ENCODE measurements at places on chromosomes 5 and 9.

GRCh38 chr9:90807006-90807405 is 5.4 kb downstream of the SYK start:
- DNase-seq, result no peak

- DNase-seq, result no peak
Measured at GRCh38 chr5:37197340-37198050, 51.7 kb downstream of the CPLANE1 start.

DNA sequence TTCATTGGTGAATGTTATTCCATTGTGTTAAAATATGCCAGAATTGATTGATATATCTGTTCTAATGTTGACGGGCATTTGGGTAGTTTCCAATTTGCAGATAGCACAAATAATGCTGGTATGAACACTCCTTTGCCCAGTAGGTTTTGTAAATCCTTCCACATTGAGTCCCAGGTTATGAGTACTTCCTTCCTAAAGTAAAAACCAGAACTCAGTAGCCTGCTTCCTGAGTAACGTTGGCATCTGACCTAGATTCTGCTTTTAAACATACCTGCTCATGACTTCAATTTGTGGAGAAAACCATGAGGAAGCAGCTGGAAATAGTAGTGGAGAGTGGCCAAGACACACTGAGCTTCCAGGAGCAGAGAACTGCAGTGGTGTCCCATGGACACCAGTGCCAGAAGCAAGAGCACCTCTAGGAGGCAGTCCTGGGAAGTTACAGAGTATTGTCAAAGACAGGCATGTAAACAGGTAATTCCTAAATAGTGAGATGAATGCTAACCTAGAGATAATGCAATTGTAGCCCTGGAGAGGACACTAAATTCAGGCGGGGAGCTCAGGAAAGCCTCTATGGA is 24.3 kb upstream of the RASGRF2 start:
- DNase-seq, result no peak

GRCh38 chr9:92911511-92912475 is 34.0 kb upstream of the ZNF484 start:
- no peak for DNase-seq

DNA sequence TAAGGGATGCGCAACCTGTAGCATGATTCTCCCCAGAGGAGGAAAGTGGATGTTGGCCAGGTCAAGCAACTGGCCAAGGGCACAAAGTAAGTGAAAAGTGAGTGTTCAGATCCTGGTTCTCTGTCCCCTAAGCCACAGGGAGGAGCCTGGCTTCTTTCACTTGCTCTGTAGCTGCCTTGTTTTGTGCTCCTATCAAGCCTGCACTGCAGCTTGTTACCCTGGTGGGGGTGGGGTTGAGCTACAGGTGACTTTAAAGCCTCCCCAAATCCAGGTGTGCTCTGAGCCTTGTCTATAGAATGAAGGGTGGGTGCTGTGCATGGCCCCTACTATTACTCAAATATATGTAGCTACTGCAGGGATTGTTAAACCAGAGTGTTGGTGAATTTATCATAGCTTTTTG is 32.9 kb downstream of the RALGPS1 start:
- peak; percentile 52 for DNase-seq

- no peak for DNase-seq
Measured at GRCh38 chr5:111589316-111589715, 77.0 kb upstream of the STARD4 start.

- no peak for DNase-seq
Measured at GRCh38 chr5:44774279-44774880, 34.4 kb upstream of the MRPS30 start.

GRCh38 chr9:12094046-12094445 is 599.1 kb upstream of the TYRP1 start:
- no peak for DNase-seq

DNA sequence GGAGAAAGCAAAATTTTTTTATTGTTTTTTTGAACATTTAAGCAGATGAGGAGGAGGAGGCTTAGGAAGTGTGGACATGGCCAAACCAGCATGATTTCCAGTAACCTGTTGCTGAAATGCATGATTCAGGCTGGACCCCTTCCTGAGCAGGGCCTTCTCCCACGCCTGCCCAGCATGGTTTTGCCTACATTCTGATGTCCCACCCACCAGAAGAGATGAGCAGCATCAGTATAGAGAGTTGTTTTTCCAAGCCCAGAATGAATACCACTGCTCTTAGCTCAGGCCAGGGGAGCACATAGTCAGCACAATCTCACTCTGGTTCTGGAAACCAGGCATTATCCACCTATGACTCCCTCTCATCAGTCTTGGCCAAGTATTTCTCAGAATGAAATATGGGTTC is 90.1 kb downstream of the PAPPA start:
- DNase-seq, result no peak

DNA sequence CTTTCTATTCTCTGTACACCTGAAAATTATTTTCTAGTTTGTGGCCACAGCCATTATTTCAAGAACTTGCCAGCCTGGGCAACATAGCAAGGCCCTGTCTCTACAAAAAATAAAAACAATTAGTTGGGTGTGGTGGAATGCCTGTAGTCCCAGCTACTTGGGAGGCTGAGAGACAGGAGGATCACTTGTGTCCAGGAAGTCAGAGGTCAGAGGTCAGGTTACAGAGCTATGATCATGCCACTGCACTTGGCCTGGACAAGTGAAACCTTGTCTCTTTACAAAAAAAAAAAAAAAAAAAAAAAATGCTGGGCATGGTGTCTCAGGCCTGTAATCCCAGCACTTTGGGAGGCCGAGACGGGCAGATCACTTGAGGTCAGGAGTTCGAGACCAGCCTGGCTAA is 58.3 kb downstream of the HMGCR start:
- no peak for DNase-seq

- no peak for DNase-seq
Measured at GRCh38 chr9:77712533-77713130, 64.5 kb upstream of the GNA14 start.

DNA sequence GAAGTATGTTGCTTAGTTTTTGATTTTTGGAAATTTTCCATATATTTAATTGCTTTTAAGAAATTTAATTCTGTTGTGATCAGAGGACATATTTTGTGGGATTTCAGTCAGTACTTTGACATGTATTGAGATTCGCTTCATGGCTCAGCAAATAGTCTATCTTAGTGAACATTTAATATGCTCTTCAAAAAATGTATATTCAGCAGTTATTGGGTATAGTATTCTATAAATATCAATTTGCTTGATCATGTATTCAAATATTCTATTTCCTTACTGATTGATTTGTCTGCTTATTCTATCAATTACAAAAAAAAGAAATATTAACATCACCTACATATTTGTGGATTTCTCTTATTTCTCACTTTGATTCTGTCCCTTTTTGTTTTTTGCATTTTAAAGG is 79.5 kb upstream of the HAND1 start:
- DNase-seq, result no peak

- DNase-seq, result peak; percentile 75
Measured at GRCh38 chr9:134469041-134469875, 143.0 kb downstream of the RXRA start.

- peak; percentile 84 for DNase-seq
Measured at GRCh38 chr9:27572566-27572917, 739 bp downstream of the C9orf72 start.

DNA sequence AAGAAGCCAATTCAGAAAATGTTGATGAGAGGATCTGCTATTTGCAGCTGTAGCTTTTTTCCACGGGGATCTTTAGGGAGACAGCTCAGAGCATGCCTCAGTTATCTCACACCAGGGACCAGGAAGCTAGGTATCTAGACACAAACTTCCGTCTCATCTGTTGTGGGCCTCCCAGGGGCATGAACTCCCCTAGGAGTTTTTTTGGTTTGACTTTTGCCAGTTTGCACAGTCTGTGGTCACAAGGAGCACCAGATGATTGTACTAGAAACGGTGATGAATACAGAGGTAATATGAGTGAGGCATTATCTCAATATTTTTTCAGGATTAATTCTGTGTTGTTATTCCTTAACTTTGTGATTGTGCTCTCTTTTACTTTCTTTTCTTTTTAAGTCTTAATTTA is 533.2 kb upstream of the SEMA6A start:
- no peak for DNase-seq

- DNase-seq, result no peak
Measured at GRCh38 chr9:138010861-138011260, 133.3 kb downstream of the CACNA1B start.

DNA sequence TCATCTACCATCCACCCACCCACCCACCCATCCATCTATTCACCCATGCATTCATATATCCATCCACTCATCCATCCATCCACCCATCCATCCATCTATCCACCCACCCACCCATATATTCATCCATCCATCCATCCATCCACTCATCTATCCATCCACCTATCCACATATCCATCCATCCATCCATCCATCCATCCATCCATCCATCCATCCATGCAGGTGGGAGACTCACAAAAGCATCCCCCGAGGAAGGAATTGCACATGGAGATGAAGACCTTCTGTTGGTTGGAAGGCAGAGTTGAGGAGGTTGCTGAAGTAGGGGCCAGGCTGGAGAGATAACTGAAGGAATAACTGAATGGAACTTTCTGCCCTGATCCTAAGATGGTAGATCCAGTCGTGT is 126.9 kb downstream of the RGS3 start:
- no peak for DNase-seq

- DNase-seq, result no peak
Measured at GRCh38 chr9:127927201-127927987, 3.2 kb downstream of the PIP5KL1 start.

- no peak for DNase-seq
Measured at GRCh38 chr9:4235871-4236804, 63.7 kb downstream of the GLIS3 start.

GRCh38 chr9:27505744-27506161 is 18.3 kb upstream of the IFNK start:
- no peak for DNase-seq

GRCh38 chr5:14022971-14023370 is 78.5 kb upstream of the DNAH5 start:
- no peak for DNase-seq

DNA sequence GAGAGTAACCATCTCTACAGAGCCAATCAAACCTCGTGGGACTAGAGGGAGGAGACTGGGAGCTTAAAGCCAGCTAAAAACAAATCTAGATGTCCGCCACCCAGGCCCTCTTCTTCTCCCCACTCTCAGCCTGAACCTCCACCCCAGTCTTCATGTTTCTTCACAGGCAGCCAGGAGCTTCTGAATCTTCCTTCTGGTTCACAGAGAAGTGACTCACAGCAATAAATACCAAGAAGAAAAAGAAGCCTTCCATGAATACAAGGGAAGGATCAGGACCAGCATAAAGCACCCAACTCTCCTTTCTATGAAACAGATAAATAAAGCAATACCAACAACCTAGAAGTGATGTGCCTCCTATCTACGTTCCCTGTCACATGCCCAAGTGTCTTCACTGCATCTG is 103.3 kb upstream of the SLIT3 start:
- DNase-seq, result no peak

- peak; percentile 83 for DNase-seq
Measured at GRCh38 chr9:34989946-34990635, 546 bp downstream of the DNAJB5 start.

DNA sequence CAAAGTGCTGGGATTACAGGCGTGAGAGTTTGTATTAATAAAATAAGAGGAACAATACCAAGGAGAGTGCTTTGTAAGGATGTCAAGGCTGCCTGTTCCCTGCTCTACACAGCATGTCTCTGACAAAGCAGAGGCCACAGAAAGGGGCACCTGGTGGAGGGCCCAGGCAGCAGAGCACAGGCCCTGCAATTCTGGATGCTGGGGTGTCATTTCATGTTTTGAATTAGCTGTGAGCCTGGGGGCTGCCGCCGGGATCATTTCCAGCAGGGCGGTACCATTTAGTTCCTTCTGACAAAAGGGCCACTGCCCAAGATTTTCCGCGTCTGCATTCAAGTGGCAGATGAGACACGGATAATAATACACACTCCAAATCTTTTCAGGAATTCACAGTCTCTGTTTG is 396.9 kb downstream of the GADD45G start:
- DNase-seq, result no peak

GRCh38 chr5:77847129-77847460 is 71.0 kb upstream of the TBCA start:
- DNase-seq, result no peak

DNA sequence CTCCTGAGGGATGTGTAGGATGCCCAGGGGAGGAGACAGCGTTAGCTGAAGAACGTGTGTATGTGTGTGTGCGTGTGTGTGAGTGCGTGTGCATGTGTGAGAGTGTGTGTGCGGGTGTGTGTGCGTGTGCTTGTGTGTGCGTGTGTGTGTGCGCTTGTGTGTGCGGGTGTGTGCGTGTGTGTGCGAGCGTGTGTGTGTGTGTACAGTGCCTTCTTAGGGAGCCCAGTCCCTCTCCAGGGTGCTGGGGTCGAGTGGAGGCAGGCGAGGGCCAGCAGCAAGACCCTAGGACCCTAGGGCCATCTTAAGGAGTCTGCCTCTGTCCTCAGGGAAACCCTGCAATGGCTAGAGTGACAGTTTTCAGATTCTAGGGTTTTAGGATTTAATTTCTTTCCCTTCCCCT is 26.0 kb upstream of the STXBP1 start:
- no peak for DNase-seq

- no peak for DNase-seq
Measured at GRCh38 chr9:91029650-91030361, 228.2 kb downstream of the SYK start.

GRCh38 chr9:98175762-98176161 is 16.7 kb downstream of the CORO2A start:
- DNase-seq, result no peak

- no peak for DNase-seq
Measured at GRCh38 chr9:78486661-78487060, 189.7 kb downstream of the PSAT1 start.

DNA sequence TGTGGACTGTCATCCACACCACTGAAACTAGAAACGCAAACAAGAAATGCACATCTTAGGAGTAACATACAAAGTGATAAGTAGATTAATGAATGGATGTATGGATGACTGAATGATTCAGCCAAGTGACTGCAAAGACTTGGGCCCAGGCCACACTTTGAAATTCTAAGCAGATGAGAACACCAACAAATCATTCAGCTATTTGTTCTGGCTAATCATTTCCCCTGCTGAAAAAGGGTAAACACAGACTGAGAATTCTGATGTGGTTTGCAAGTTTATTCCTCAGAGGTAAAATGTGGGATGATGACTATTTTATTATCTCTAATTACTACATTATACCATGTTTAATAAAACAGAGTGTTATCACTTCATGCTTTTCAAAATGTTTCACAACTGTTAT is 163.2 kb upstream of the ADAMTS16 start:
- DNase-seq, result no peak

DNA sequence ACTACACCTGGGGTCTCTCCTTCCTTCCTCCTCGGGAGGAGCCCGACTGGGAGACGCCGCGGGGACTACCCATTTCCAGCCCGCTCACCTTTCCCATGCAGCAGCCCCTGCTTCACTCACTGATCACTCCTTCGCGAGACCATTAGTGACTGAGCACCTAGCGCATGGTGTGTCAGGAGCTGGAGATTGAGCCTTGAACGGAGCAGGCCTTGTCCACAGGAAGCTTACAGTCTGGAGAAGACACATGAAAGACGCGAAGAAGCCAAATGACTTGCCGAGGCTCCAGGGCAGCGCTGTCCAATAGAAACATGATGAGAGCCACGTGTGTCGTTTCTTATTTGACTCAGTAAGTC is 283 bp upstream of the CFAP90 start:
- DNase-seq, result no peak

Data from right atrium auricular region (tissue), 2 donors.